ENCODE measurements at places on chromosomes 5 and 9. TPM values are rescaled to one million over a fixed set of nuclear protein-coding genes. Genes with fewer than 3 reads are reported as not detected.

DNA sequence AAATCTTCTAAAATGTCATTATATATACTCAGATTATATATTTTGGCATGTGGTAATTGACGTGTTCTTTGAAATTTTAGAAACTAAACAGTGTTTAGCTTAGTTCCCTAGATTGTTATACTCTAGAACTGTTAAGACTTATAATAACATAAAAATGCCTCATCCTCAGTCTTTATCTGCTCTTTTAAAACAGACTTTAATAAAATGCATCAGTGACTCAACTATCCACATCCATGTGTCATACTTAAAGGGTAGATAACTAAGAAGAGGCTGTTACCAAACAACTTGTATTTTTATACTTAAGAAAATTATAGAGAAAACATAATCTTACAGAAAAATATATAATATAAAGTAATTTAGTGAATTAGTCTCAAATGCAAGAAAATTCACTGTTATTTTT, 15.2 kb downstream of the NFIL3 start:
- no peak overlapping the region for H3K4me3 ChIP-seq
- no peaks in the 10 kb centered on the region for H3K27me3 ChIP-seq
- DNase-seq: no peak
- H3K36me3 ChIP-seq: no peaks in the 10 kb centered on the region
- H3K4me1 ChIP-seq: no peaks in the 10 kb centered on the region
- H3K27ac ChIP-seq: no peak overlapping the region

GRCh38 chr5:73565969-73566547, 515 bp downstream of the UTP15 start:
- peaks cover 21% of the 10 kb centered on the region for H3K4me1 ChIP-seq
- peak overlapping the region; percentile 84 for H3K4me3 ChIP-seq
- DNase-seq: no peak
- H3K27ac ChIP-seq: peak overlapping the region; percentile 89
- H3K36me3 ChIP-seq: no peaks in the 10 kb centered on the region
- no peaks in the 10 kb centered on the region for H3K27me3 ChIP-seq

GRCh38 chr9:136622538-136622948, 40.2 kb upstream of the EGFL7 start:
- H3K4me3 ChIP-seq: no peak overlapping the region
- no peak overlapping the region for H3K27ac ChIP-seq
- H3K4me1 ChIP-seq: peaks cover 43% of the 10 kb centered on the region
- H3K36me3 ChIP-seq: no peaks in the 10 kb centered on the region

GMCL2 gene
- total RNA-seq: not detected

PLEKHG4B gene
- 0.17 TPM for total RNA-seq

GRCh38 chr9:110125207-110125751, 82.7 kb downstream of the C9orf152 start:
- peak overlapping the region; percentile 13 for H3K4me3 ChIP-seq
- H3K27me3 ChIP-seq: no peaks in the 10 kb centered on the region
- peak; percentile 94 for DNase-seq
- H3K27ac ChIP-seq: peak overlapping the region; percentile 71
- H3K4me1 ChIP-seq: peaks cover 5% of the 10 kb centered on the region

DNA sequence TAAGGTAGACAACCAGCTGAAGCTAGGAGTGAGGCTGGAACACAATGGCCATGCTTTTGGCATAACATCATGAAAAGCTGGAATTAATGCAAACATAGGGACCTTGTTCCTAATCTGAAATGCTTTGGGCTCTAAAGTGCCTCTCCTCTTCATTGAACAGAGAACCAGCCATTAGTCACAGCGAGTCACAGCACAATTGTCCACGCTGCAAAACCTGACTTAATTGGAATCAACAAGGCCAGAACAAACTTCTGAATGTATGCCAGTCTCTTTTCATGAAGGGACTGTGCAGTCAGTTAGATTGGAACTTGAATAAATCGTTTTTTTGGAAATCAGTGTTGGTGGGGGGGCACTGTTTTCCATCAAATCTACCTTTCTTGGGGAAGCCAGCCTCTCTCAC, 96.5 kb downstream of the JAKMIP2 start:
- H3K36me3 ChIP-seq: no peaks in the 10 kb centered on the region
- H3K27me3 ChIP-seq: no peaks in the 10 kb centered on the region
- H3K27ac ChIP-seq: no peak overlapping the region
- DNase-seq: no peak
- no peak overlapping the region for H3K4me3 ChIP-seq

DNA sequence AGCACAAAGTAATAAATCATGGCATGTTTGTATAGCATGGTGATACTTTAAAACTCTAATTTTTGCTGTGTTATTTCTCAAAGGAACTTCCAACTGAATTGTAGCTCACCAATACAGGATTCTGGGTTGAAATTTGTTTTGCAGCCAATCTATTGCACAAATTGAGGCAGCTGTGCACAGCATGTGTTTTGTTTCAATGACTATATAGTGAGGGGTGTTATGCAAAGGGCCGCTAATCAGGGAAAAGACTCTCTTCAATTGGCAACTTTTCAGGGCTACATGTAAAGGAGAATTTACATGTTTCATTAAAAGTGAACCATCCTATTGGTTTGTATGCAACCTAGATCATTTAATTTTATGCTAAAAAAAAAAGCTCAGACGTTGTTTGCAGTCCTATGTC, 44.6 kb downstream of the PLPPR1 start:
- no peaks in the 10 kb centered on the region for H3K36me3 ChIP-seq
- DNase-seq: no peak
- no peak overlapping the region for H3K27ac ChIP-seq
- H3K27me3 ChIP-seq: no peaks in the 10 kb centered on the region
- H3K4me1 ChIP-seq: no peaks in the 10 kb centered on the region
- H3K4me3 ChIP-seq: no peak overlapping the region

DNA sequence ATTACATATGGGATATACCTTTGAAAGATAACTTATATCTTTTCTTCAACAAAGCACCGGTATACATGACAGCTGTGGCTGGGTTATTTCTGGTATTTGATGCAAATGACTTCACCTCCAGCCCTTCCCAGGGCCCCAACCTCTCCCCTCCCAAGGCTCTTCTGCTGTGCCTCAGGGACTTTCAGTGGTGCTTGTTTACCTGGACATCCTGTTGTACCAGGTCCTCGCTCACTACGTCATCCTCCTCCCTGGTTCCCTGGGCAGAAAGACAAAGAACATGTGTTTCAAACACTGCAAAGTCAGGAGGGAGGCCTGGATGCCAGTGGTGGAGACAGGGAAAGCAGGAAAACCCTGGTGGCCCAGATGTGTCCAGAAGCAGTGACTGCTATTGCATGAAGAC, 23.4 kb downstream of the ANXA6 start:
- no peak overlapping the region for H3K27ac ChIP-seq
- no peak for DNase-seq
- H3K27me3 ChIP-seq: no peaks in the 10 kb centered on the region
- H3K4me3 ChIP-seq: no peak overlapping the region

TRIM23 gene
- total RNA-seq: 8.8 TPM

GRCh38 chr9:4797854-4798150, 5.1 kb downstream of the RCL1 start:
- no peak for DNase-seq
- H3K4me3 ChIP-seq: no peak overlapping the region
- no peaks in the 10 kb centered on the region for H3K27me3 ChIP-seq
- no peaks in the 10 kb centered on the region for H3K4me1 ChIP-seq
